ENCODE measurements at places on chromosomes 2 and 18.

GRCh38 chr2:159808032-159808425 lies 10.0 kb upstream of the CD302 start:
- no peak for DNase-seq

DNA sequence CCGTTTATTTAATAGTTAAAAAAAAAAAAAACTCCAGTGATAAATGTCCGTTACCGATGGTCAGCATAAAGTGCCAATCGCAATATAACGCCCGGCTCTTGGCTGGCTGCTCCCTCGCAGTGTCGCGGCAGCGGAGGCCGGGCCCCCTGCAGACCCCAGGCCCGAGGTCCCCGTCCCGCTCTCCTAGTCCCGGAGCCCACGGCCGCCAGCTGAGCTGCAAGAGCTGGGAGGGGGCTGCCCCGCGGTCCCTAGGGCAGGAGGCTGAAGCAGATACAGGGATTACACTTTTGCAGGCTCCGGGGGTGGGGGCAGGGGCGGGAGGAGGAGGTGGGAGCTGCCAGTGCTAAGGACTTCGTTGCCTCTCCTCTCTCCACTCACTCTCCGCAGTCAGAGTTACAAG lies 6.9 kb downstream of the OSR1 start:
- no peak for DNase-seq

DNA sequence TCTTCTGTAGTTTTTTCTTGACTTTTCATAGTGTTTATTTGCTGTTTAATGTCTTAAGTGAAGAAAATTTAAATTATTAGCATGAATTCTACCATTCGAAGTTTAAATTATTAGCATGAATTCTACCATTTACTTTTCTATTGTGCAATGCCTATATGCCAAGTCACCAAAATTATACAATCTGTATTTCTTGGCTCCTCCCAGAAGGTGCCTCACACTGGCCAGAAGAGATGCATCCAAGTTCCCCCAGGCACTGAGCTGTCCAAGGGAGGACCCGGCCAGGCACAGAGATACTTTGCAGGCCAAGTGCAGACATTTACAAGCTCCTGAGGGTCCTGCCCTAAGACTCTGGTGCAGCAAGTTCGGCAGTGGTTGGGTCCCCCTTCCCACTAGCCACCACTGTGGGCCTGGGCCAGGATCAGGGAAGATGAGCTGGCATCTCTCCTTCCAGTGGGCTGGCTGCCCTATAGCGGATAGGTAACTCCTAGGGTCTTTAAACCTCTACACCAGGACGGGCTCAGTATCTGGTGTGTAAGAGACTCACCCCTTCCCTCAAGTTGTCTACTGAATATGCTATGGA lies 31.3 kb downstream of the TMEM247 start:
- DNase-seq = no peak

- DNase-seq = no peak
These were observed 73.1 kb upstream of the ZNF521 start for GRCh38 chr18:25425024-25425423.

GRCh38 chr18:32287249-32287648 lies 97.4 kb downstream of the MEP1B start:
- DNase-seq = no peak

- peak; percentile 93 for DNase-seq
These were observed at the start of gene MEMO1 for GRCh38 chr2:32010670-32011484. Gene MEMO1 (minus strand): TSS chr2:32011008. CDS start chr2:32010247, 761 bp downstream.

DNA sequence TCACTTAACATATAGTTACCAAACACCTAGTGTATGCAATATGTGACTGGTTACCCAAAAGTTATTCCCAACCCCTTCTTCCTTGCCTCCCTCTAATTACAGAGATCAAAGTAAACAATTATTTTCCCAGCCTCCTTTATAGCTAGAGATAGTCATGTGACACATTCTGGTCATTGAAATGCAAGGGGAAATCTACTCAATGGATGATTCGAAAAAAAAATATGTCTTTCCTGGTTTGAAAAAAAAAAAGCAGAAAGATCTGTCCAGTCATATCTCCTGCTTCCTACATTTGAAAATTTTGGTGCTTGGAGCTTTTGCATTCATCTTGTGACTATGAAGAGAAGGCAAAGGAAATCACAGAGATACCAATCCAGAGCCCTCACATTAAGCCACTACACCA lies 27.6 kb upstream of the UGP2 start:
- no peak for DNase-seq

DNA sequence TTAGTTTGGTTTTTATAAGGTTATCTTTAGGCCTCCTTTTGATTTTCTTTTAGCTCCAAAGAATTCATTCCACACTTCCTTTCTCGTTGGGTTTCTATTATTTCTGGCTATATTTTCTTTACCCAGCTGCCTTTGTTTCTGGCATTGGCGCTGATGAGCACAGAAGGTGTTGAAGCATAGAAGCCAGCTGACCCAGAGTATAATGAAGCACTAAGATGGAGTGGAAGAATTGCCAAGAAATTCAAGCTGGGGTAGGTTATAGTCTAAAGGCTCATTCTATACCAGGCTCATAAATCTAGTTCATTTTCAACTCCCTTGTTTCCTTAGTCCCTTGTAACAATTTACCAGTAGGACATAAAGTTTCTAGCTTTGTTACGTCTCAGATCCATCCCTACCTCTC lies 169.5 kb downstream of the HRH4 start:
- no peak for DNase-seq

- no peak for DNase-seq
These were observed 159.7 kb downstream of the NAPG start for GRCh38 chr18:10685484-10685883.

- no peak for DNase-seq
These were observed 49.3 kb downstream of the SLC39A10 start for GRCh38 chr2:195706161-195706900.

- no peak for DNase-seq
These were observed 97.2 kb downstream of the NCOA1 start for GRCh38 chr2:24588294-24588693.

DNA sequence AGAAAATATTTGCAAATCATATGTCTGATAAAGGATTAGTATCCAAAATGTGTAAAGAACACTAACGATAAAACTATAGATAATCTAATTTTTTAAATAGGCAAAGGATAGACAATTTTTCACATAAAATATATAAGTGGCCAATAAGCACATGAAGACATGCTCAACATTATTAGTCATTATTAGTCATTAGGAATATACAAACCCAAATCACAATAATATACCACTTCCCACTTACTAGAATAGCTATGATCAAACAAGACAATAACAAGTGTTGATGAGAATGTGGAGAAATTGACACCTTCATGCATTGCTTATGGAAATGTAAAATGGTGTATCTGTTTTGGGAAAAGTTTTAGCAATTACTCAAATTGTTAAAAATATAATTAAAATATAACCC lies 12.6 kb upstream of the MAP2 start:
- no peak for DNase-seq

GRCh38 chr2:55550368-55551102 lies 31.0 kb downstream of the CFAP36 start:
- no peak for DNase-seq

DNA sequence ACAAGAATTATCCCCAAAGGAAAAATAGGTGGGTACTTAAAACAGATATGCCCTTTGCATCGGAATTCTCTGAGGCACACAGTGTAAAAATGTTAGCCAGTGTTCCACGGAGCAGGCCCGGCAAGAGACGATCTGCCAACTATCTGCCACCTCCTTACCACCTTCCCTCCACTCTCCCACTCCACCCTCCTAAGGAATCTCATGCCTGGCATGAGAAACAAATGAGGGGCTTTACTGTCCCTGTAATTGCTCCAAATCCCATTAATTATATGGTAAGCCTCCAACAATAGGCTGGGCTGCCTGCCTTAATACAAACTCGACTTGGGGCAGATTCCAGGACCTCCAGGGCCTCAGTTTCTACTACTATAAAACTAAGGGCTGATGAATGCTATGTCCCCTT lies 102.3 kb downstream of the ZBTB7C start:
- DNase-seq = no peak

DNA sequence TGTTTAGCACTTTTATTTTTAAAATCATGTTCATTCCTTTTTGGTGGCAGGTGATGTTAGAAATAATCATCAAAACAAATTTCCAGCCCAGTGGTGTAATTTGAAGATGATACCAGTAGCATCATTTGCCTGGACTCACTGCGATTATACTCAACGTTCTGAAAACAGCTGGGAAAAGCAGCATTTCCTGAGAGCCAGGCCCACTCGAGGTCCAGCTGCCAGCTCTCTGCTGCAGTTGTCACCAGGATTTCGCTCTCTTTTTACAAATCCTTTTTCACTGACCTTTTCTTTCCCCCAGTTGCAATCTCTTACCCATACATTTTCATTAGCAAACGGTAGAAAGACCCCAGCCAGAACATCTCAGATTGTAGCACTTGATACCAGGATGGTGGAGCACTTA lies 110.6 kb upstream of the LYPD1 start:
- DNase-seq = no peak

GRCh38 chr2:5520463-5520972 lies 171.7 kb upstream of the SOX11 start:
- DNase-seq = no peak

GRCh38 chr18:48613589-48614404 lies 75.0 kb downstream of the CTIF start:
- no peak for DNase-seq

DNA sequence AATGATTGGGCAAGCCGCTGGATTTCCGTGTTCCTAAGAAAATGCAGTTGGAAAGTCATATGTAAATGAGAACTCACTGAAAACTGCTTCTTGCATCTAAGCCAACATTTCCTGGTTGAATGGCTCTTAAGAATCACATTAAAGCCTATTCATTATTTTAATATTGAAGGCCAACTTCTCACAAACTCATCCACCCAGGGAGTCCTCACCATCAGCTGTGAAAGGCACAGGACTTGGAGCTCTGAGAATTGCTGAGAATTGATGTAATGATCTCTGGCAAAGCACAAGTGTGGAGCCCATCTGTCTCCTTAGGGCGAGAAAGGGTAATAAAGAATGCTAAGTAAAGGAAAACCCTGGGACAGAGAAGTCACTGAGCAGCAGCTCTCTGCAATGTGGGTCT lies 55.9 kb upstream of the APCDD1 start:
- DNase-seq = no peak

- DNase-seq = no peak
These were observed 45.4 kb downstream of the SOWAHC start for GRCh38 chr2:109659396-109660045.

DNA sequence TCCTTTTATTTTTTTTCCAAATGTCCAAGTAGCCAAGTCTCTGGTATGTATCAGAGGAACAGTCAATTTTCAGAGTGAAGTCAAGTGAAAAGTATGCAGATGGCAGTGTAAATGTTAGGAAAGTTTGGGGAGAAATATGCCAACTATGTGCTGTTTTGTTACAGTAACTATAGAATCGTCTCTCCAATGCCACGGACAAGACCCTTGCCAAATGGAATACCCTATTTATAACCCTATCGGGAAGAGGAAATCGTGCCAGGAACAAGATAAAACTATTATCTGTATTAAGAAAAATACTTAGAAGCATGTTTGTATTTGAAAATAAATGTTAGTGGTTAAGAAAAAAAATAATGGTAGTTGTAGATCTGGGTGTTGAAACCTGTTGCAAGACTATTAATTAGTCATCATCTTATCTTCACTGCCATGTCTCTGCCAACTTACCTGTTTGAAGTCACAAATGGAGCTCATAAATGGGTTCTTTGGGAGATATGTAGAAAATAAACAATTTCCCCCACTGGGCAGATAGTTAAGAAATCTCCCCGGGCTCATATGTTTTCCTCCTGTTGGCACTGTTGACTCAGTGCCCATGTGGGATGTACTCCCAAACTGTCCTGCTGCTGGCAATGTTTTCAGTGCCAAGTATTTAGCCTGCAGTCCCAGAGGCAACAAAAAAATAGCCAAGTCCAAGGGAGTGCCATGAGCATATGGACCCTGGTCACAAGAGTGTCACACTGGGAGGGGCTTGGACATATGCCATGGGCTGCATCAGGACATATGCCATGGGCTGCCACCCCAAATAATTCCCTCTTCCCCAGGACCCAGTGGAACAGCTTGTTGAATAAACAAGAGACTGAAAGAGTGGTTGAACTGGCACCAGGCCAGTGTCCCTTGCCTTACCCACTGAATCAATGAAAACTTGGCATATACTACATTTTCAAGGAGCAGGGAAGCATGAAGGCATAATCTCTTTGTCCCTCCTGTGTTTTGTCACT lies 366.9 kb downstream of the OSR1 start:
- no peak for DNase-seq

DNA sequence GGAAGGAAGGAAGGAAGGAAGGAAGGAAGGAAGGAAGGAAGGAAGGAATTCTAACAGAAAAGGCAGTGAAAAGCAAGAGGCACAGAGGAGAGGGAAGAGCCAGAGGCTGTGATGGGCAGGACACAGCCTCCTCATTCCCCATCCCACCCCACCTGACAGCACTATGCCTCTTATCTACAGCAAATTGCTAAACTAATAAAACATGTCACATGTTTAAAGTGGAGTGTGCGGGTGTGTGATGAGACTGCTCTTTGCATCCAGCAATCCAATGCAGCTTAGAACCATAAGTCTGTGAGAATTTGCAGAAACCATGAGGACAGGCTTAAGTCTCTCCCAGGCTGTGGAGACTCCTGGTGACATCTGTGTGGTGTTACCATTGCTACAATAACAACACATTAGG lies 108.4 kb upstream of the ALK start:
- DNase-seq = no peak

DNA sequence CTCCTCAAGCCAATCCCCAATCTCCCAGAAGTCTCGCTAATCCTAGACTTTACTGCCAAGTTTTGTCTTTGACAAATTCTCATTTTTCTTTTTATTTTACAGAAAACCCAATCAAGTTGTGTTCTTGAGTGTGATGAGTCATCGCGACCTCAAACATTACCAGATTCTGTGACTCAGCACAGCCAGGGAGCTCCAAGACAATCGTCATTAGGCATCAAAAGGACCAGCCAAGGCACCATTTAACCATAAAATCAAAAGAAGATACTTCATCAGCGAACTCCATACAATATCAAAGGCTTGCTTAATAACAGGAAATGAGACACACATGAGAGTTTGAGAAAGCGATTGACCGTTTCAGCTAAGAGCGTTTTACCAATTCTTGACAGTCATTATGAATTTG lies 146.2 kb upstream of the AGAP1 start:
- no peak for DNase-seq

- no peak for DNase-seq
These were observed 2.0 kb upstream of the THUMPD2 start for GRCh38 chr2:39780825-39781600.

GRCh38 chr2:73907840-73908452 lies 15.1 kb downstream of the ACTG2 start:
- peak; percentile 71 for DNase-seq

DNA sequence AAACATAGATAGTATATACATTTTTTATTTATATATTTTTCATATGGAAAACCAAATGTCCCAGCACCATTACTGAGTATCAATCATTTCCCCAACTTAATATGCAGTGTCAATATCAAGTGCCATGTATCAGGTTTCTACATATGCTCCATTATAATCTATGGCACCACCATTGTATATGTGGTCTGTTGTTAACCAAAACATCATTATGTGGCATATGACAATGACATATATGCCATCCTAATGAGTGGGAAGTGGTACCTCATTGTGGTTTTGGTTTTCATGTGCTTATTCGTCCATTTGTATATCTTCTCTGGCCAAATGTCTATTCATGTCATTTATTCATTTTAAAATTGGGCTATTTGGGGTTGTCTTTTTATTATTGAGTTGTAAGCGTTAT lies 9.2 kb downstream of the PTPN18 start:
- DNase-seq = no peak

GRCh38 chr2:101967826-101968513 lies 23.8 kb upstream of the IL1R2 start:
- DNase-seq = no peak
